ENCODE measurements at places on chromosomes 3 and 15.

GRCh38 chr3:127039719-127040118 is 56.8 kb downstream of the PLXNA1 start:
- no peak for DNase-seq

DNA sequence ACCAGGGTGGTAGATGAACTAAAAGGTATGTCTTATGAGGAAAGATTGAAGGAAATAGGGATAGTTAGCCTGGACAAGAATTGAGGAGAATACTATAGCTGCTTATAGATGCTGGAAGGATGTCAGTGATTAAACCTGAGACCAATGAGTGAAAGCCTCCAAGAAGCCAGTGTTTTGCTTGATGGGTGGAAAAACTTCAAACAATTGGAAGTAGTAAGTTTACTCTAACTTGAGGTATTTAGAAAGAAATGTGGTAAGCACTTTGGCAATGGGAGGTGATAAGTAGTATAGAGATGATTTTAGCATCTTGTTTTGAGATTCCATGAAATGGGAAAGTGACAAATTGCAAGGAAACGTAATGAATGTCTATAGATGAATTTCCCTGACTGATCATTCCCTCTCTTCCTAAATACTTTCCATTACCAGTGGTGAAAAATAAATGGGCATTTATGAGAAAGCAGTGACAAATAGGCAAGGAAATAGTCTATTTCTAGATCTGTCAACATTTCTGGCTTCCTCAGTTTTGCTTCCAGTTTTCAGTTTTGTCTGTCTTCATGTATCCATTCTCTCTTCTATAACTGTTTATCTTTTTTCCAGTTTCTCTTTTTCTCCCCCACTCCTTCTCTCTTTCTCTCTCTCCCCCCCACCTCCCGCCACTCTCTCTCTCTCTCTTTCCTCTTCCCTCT is 19.2 kb downstream of the SLC15A2 start:
- no peak for DNase-seq

- DNase-seq: no peak
These were observed 34.6 kb downstream of the SQOR start for GRCh38 chr15:45669422-45669821.

GRCh38 chr15:60635507-60636352 is 156.8 kb upstream of the ICE2 start:
- no peak for DNase-seq

DNA sequence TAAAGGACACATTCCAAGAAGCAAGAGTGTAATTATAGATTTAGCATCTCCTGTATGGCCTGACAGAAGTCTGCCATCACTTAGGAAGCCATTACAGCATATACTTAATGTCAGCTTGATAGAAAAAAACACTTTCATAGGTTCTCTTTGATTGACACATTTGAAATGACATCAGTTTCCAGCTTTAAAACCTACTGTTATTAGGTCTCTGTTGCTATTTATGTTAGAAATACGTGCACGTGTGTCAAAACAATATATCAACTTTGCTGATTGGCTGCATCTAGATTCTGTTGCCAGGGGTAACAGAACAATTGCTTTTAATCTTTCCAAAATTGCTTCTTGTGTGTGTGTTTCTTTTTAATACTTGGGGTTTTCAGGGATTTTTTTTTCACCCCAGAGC is 389.3 kb upstream of the ATP11B start:
- DNase-seq: no peak

- no peak for DNase-seq
These were observed 129.1 kb downstream of the ASB7 start for GRCh38 chr15:100731267-100732152.

GRCh38 chr3:152399374-152399773 is 130.6 kb downstream of the MBNL1 start:
- no peak for DNase-seq

- DNase-seq: no peak
These were observed 88.8 kb upstream of the ADAMTSL3 start for GRCh38 chr15:83565138-83565537.

DNA sequence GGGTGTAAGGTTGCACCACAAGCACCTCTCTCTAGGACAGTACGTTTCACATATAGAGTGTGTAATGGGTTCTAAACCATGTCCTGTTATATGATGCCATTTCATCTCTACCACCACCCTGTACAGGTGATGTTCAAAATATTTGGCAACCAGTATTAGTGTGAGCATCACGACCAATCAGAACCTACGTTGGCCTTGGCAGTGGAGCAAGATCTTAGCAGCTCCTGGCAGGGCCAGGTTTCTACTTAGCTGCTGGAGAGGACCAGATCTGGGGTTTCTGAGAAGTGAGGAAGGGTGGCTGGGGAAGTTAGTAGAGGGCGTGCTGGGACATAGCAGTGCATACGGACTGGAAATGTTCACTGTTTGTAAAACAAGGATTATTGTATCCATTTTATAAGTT is 23.1 kb upstream of the MITF start:
- DNase-seq: no peak

DNA sequence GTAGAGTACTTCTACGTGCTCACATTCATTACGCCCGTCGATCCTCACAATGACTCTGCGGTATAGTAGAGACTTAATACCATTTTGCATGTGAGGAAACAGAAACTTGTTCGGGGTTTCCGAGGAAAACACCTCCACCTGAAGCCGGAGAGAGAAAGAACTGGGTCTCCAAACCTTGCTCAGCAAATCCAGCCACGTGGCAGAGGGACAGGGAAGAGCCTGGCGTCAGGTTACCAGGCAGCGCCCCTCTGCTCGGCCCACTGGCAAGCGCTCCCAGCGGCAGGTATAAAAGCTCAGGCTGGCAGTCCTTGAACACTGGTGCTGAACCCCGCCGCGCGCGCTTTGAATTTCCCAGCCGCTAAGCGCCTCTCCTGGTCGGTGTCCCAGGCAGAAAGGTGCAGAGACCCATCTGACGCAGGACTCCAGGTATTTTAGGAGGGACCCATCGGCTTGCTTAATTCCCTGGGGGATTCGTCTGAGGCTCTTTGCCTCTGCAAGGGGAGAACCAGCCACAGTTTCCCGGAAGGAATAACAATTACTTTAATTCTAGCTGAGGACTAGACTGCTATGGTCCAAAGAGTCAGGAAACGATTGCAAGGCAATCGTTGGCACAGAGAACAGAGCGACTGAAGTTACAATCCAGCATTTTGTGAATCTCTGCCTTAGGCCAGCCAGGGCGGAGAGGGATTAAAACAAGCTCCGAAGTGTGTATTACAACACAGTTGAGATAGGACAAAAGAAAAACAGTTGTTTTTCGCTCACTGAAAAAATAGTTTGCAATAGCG is at the start of gene C2CD4A:
C2CD4A (plus strand) TSS at position 315 of the 785 bp plus-strand sequence. CDS start 637 bp downstream, outside the sequence.
- peak; percentile 33 for DNase-seq

- no peak for DNase-seq
These were observed 265.2 kb upstream of the GOLGA6L4 start for GRCh38 chr15:83970295-83970890.

All from activated CD4-positive, alpha-beta T cell treated with anti-CD3 and anti-CD28 coated beads, Interleukin-2, amount 50 U/mL, for 24 hours (primary cell).